Muscle of arm (tissue), 14 donors: ENCODE measurements at places on chromosomes 6 and 20. TPM values are rescaled to one million over a fixed set of nuclear protein-coding genes. Genes with fewer than 3 reads are reported as not detected.

DNA sequence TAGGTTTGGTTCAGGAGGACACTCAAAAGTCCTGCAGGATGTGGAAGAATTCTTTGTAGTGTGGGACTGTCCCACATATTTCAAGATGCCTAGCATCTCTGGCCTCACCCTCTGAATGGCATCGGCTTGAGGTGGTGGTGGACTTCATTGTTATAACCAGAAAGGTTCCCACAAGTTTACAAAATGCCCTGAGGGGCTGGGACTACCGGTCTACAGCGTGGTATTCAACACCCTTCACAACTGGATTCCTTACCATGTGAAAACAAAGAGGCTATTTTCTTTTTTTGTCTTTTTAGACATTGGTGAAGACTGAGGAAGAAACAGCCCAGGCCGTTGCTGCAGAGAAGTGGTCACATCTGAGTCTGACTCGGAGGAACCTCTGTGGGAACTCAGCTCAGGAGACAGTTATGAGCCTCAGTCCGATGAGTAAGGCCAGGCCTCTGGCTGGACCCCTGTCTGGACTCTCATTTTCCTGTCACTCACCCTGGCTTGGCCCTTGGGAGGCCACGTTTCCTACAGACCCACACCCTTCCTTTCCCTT, 15.2 kb downstream of the PGBD1 start:
- no peak for DNase-seq

DNA sequence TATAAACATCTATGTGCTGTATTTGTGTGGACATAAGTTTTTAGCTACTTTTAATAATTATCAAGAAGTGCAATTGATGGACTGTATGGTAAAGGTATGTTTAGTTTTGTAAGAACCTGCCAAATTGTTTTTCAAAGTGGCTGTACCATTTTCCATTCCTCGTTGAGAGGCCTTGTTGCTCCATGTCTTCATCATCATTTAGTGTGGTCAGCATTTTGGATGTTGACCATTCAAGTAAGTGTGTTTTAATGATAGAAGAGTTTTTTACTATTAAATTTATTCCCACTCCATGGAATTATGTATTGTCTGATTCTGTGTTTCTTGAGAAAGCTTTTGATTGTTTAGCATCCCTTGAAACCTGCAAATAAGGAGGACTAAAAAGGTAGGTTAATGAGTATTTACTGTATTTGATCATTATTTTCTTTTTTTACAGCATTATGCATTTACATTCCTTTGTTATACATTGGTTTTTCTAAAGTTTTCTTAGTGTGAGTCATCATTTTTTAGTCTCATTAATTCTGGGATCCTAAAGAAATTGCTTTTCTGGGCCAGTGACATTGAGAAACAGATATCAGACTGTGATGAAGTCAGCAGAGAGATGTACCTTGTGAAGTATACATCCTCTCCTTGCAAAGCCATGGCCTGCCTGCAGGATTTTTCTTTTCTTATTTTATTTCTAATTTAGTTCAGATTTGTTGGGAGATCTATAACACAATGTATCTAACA, 312.8 kb upstream of the PTCHD4 start:
- no peak for DNase-seq

DNA sequence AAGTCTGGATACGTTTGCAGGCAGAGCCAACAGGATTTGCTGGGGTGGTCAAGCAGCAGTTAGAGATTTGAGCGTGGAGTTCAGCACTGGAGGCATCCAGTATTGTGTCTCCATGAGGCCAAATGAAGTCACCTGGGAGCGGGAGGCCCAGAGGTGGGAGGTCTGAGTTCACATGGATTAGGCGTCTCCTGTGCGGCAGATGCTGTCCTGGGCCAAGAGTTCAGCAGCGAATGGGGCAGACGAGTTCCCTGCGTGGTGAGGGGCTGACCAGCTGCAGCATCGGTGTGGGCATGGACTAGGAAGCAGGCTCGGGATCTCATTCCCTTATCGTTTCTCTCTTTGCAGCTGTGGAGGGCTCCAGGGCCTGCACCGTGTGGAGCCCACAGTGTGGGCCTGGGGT, 66.2 kb downstream of the BCAS4 start:
- DNase-seq: no peak

GRCh38 chr20:39705032-39705431, 742.9 kb downstream of the DHX35 start:
- no peak for DNase-seq

GRCh38 chr20:3661060-3661813, 2.0 kb downstream of the GFRA4 start:
- DNase-seq: no peak

DNA sequence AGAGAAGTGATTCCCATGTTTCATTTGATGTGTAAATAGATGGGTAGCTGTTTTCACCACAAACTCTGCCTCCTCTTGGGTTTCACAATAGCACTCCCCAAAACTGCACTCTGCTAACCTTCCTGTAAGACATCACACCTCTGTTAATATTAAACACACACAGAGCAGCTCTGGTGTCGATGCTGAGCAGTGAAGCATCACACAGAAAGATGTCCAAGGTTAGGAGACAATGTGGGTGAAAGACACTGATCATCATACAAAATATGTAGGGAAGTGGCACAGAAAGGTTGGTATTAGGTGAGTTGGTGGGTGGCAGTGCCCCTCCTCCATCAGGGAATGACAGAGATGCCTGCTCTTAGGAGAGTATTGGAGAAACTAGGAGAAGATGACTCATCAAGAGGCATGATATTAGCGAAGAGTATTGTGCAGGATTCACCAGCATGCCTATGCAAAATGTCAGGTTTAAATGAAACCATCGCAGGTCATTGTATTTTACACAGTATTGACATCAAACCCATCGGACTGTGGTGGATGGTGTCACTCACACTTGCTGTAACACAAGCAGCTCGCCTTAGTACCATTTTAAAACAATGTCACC, 199.7 kb downstream of the TBXT start:
- DNase-seq: no peak

- no peak for DNase-seq
Observed at GRCh38 chr6:101398716-101399615, 5.5 kb downstream of the GRIK2 start.

DNA sequence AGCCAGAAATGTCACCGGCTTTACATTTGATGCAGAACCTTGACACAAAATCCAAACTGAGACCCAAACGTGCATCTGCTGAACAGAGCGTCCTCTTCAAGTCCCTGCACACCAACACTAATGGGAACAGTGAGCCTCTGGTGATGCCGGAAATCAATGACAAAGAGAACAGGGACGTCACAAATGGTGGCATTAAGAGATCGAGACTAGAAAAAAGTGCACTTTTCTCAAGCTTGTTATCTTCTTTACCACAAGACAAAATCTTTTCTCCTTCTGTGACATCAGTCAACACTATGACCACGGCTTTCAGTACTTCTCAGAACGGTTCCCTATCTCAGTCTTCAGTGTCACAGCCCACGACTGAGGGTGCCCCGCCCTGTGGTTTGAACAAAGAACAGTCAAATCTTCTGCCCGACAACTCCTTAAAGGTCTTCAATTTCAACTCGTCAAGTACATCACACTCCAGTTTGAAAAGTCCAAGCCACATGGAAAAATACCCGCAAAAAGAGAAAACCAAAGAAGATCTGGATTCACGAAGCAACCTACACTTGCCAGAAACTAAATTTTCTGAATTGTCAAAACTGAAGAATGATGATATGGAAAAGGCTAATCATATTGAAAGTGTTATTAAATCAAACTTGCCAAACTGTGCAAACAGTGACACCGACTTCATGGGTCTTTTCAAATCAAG, 108.4 kb downstream of the RTN4IP1 start:
- DNase-seq: no peak

DNA sequence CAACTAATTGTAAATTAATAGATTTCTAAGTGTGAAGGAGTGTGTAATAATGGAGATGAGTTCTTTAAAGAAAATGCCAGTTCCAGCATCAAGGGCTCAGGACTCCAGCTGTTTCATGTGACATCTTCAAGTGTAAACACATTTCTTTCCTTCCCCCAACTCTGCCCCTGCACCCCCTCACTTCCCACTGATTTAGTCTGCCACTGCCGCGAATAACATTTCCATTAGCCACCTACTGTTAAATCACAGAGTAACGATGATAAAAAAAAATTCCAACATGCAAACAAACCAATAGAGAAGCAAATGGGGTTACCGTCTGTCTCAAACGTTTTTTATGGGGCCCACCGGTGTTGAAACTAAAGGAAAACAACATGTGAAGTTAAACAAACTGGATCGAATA, 414.3 kb downstream of the SAMD5 start:
- DNase-seq: no peak

DNA sequence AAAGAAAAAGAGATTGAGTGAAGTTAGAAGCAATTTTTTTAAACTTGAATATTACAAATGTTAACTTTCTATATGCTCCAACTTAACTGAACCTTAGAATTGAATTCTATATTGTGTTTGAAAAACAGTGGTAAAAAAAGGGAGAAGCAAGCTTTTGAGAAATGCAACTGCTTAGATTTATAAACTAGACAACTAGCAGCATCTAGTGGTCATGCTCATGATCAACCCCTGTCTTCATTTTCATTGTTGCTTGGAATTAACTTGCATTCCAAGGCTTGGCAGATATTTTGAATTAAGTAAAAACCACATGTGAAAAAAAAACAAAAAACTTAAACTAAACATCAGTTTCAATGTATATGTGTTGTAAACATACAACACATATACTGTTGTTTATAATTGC, 113.1 kb downstream of the C6orf58 start:
- DNase-seq: no peak

- no peak for DNase-seq
Observed at GRCh38 chr6:159232751-159233150, 63.6 kb downstream of the FNDC1 start.

- no peak for DNase-seq
Observed at GRCh38 chr20:45157962-45158361, 16.7 kb upstream of the PI3 start.

GRCh38 chr6:169345146-169345545, 91.5 kb upstream of the THBS2 start:
- DNase-seq: peak; percentile 67

MCCD1 gene
- polyA plus RNA-seq: not detected

THBS2 gene
- polyA plus RNA-seq: 105 TPM

MYB gene
- polyA plus RNA-seq: 0.71 TPM

MMP24 gene
- polyA plus RNA-seq: 0.45 TPM
